AG08395 (cell line): ENCODE measurements at places on chromosomes 3 and 15.

- no peak for DNase-seq
These were observed 312.7 kb downstream of the ZBTB20 start for GRCh38 chr3:114834175-114834940.

DNA sequence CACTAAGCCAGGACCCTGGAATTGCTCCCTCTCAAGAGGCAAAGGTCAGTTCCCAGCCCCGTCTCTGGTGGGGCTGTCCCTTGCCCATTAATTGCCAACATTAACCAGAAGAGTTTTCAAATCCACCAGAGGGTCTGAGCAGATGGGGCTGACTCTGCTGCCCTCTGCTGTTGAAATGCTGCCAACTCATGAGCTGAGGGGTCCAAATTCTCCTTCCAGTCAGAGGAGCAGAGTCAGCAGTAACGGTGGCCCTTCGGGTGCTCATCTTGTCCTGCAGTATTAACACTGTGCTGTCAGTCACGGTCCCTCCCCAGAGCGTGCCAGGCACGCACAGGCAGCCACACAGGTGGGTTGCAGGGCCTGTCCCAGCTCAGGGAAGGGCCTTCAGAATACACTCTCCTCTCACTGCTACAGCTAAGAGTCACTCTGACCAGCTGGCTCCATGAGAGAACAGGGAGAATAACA lies 10.7 kb upstream of the SPTBN5 start:
- DNase-seq, result peak; percentile 85

- no peak for DNase-seq
These were observed 26.2 kb downstream of the MAGEF1 start for GRCh38 chr3:184685646-184686045.

- DNase-seq, result no peak
These were observed 999 bp downstream of the INSYN1 start for GRCh38 chr15:73751899-73752805.

DNA sequence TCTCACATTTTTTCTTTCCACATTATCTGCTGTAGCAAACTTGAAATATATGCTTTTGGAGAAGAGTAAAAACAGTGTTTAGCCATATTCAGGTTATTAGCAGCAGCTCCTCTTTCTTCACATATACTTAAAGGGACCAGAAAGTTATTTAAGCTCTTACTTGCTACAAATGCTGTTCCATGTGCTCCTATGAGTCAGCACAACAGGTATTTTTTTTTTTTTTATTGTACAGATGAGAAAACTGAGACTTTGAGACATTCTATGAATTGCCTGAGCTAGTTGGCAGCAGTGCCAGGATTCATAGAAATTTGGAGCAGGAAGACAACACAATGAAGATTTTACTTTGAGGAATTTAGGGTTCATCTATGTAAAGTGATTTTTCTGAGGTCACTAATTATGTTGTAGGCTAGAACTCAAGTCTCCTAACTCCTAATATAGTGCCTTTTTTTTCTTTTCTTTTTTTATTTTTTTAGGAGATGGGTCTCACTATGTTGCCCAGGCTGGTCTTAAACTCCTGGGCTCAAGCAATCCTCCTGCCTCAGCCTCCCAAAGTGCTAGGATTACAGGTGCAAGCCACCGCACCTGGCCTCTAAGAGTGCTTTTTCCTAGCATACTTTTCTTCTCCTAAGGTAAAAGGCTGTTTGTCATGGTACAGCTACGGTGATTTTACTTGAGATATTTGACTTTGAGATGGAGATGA lies 23.6 kb downstream of the SETD5 start:
- no peak for DNase-seq

DNA sequence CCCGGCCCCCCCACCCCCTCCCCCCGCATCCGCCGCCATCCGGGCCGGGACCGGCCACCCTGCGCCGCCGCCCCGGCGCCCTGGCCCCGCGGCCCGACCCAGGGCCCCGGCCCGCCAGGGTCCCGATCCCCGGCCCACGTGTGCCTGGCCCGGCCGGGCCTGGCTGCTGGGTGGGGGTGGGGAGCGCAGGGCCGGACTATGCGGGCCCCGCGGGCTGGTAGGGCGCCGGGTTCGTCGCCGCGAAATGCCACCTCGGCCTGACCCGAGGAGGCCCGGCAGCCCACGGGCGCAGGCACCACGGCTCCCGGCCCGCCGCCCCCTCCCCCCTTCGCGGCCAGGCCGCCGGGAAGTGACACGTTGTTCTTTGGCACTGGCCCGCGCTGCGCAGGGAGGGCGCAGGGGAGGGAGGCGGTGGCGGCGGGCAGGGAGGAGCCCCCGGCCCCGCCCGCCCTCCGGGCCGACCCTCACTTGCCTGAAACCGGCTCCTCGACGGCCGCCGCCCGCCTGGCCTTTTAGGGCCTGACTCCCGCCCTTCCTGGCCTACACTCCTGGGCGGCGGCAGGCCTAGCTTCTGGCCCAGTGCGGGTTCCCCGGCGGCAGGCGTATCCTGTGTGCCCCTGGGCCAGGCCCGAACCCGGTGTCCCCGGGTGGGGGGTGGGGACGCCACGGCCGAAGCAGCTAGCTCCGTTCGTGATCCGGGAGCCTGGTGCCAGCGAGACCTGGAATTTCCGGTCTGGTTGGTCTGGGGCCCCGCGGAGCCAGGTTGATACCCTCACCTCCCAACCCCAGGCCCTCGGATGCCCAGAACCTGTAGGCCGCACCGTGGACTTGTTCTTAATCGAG lies 515 bp downstream of the EIF4G1 start:
- peak; percentile 85 for DNase-seq

DNA sequence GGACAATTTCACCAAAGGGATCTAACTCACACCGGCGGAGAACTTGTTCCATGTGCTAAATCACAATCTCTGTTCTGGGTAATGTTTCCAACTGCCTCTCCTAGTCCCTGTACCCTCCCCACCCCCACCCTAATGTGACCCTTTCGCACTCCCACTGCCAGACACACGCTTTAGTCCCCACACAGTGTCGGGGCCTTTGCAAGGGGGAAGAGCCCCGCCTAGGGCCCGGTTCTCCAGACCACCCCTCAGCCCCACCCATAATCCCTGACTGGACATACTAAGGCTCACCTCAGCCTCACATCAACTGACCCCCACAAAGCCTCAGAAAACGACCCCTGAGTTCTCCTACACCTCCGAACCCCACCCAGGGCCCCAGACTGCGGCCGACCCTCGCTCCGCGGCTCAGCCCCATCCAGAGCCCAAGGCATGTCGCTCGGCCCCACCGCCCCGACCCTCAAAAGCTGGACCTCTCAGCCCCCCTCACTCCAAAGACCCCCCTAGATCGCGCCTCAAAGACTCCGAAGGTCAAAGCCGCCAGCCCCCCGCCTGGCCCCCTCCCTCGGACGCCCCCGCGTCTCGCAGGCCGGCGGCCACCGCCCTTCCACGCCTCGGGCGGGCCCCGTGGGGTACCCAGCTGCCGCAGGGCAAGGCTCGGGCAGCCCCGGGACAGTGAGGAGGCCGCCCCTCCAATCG lies 72.0 kb upstream of the MAP4 start:
- DNase-seq, result no peak
